ENCODE measurements at places on chromosomes 6 and 20.

GRCh38 chr6:169162752-169163407 is 90.8 kb downstream of the THBS2 start:
- peak; percentile 25 for DNase-seq

DNA sequence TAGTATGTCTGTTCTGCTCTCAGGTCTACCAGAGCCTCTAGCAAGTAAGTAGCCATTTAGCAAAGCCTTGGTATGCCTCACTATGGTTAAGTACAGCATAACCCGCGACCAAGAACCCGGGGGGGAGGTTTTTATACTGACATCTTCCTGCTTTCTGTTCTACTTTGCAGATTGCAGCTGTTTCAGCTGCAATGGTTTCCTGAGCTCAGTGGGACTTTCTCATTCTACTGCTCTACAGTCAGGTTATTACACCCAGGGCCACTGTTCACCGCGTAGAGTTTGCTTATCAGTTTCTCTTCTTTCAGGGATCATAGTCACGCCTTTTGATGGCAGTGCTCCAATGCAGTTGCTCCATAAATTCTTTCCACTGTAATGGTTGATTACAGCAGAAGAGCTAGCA is 631.3 kb downstream of the TFAP2A start:
- no peak for DNase-seq

DNA sequence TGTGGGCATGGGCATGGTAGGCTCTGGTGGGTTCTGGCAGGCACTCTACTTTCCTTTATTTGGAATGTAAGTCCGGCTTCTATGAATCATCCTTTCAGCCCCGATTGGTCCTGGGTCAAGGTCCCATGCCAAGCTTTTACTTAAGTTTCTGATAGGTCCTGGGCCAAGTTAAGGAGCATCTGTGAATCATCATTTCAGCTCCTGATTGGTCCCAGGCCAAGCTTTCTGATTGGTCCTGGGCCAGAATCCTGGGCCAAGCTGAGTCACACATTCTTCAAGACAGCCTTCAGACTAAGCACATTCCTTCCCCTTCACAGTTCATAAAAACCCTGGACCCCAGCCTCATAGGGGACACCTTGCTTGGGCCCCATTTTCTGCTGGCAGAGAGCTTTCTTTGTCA is 231.0 kb upstream of the EYS start:
- DNase-seq: no peak

GRCh38 chr6:136127873-136128272 is 122.2 kb downstream of the MTFR2 start:
- no peak for DNase-seq

- no peak for DNase-seq
Observed at GRCh38 chr6:122861594-122861993, 72.5 kb downstream of the SMPDL3A start.

- no peak for DNase-seq
Observed at GRCh38 chr6:22208026-22208425, 88.8 kb downstream of the PRL start.

DNA sequence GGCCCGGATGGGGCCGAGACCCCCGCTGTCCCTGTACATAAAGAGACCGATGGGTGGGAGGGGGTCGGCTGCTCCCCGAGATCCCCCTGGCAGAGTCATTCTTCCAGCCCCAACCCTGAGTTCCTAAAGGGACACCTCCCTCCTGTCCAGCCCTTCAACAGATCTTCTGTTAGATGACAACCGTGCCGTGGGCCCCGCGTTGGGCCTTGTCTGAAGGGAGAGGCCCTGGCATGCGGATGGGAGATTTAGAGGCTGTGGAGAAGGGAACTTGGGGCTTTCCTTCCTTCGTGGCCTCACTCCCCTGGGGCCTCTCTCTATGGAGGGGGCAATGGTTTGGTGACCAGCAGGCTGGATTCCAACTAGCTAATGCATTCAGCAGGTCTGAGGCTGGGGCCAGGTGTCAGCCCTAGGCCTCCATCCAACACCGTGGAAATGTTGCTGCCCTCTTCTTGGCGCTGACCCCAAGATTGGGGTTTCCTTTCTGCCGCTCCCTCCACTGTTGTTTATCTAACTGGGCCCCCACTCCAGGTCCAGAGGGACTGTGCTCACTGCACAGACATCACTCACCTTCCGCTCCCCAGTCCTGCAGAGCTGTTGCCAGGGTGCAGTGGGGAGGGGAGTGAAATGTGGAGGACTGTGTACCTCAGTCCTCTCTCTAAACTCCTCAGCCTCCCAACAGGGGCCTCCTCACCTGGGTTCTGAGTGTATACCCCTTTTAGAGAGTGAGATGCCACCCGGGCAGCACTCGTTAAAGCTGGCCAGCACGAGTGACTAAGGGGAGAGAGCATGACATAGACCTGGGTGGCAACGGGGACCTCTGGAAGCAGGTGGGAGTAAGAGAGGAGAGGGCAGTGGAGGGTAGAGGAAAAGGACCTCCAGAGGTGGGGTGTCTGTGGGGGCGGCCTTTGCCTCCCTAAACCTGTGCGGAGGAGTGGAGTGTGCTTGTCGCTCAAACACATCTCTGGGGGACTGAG is 6.7 kb downstream of the TMEM151B start:
- DNase-seq: no peak

GRCh38 chr20:4230651-4231050 is 215.3 kb upstream of the RNF24 start:
- no peak for DNase-seq

DNA sequence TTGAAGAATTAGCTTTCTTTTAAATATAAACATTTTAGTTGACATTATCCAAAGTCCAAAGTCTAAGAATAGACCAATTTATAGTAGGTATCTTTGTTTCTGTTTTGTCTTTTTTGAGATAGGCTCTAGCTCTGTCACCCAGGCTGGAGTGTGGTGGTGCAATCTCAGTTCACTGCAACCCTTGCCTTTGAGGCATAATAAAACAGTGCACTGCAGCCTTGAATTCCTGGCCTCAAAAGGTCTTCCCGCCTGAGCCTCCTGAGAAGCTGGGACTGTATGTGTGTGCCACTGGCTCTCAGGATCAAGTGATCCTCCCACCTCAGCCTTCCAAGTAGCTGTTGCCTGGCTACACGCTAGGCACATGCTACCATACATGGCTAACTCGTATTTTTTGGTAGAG is 135.4 kb downstream of the REV3L start:
- DNase-seq: no peak

GRCh38 chr6:109768485-109768884 is 77.4 kb downstream of the FIG4 start:
- DNase-seq: no peak

GRCh38 chr6:169959136-169960002 is 207.9 kb downstream of the ERMARD start:
- peak; percentile 48 for DNase-seq

GRCh38 chr20:58224097-58224496 is 4.4 kb downstream of the ANKRD60 start:
- DNase-seq: peak; percentile 51

DNA sequence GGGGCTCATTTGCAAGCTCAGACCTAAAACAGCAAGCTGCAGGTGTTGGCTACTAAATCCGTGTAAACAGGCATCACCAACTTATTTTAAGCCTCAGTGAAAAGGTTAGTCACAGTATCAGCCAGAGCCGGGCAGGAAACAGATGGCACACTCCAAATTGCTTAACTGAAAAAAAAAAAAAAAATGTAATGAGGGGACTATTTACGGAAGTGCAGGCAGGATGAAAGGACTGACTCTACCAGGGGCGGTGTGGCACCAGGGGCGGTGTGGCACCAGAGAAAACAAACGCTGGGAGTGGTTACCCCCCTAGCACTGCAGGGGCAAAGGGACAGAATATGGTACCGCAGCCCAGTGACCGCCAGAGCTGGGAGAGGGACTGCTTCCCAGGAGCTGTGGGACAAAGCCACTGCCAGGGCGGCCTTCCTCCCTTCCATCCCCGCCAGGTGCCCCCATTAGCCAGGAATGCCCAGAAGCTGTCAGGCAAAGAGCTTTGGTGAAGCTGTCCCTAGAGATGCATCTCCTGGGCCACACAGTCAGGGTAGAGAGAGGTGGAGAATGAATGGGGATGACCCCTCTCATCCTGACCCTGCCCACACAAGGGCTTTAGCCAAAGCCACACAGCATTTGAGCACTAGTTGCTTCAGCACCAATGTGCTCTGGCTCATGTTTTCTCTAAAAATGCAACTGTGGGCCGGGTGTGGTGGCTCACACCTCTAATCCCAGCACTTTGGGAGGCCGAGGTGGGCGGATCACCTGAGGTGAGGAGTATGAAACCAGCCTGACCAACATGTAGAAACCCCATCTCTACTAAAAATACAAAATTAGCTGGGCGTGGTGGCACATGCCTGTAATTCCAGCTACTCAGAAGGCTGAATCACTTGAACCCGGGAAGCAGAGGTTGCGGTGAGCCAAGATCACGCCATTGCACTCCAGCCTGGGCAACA is 39.6 kb upstream of the GFOD1 start:
- DNase-seq: peak; percentile 12

DNA sequence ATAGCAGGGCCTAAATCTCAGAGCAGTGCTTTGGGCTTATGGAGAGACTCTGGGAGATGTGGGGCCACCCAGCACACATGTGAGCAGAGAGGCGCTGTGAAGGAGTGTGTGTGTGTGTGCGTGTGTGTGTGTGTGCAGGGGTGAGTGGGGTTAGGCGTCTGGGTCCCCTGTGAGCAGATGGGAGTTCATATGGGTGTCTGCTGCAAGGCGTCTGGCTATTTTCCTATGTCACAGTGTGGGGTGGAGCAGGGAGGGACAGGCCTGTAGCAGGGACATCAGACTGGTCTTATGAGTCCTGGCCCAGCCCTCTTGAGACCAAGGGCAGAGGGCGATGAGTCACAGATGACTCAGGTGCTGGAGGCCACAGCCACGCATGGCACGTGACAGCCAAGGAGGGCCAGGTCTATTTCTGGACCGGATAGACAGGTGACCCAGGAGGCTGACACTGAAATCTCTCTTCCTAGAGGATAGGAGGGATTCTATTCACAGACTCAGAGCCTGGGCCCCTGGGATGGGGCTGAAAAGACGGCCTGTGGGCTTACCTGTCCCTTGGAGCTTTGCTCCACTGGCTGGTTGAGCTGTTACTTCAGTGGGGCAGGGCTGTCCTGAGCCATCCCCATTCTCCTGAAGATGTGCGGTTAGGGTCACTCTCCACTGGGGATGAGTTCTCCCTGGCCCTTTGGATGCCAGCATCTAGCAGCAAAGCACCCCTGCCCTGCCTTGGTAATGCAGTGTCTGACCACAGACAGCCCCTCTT is 28.9 kb downstream of the VEGFA start:
- DNase-seq: peak; percentile 40

DNA sequence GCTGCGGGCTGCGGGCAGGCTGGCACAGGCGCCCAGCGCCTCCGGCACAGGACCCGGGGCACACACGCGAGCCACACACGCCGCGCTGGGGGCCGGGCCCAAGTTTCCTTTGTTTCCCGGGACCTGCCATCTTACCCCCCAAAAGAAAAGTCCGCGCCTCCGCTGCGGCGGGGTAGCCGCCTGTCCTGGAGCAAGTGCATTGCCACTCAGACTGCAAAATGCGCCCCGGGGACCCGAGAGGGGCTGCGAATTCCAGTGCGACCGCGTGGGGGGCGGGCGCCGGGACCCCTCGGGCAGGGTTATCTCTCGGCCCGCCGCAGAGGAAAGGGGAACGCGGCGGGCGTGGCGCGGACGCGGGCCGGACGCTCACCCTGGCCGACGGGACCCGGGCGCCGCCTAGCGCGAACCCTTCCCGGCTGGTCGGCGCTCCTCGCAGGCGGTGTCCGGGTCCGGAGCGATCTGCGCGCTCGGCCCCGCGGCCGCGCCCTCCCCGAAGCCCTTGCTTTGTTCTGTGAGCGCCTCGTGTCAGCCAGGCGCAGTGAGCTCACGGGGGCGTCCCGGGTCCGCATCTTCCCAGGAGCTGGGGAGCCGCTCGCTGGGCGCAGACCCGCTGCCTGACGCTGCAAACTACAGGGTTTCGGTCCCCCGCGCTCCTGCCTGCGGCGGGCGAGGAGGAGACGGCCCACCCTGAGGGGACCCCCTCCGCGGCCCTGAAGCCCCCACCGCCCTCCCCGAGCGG is 639 bp upstream of the CD24 start:
- DNase-seq: peak; percentile 35

- no peak for DNase-seq
Observed at GRCh38 chr20:24813496-24813895, 135.6 kb upstream of the CST7 start.

- no peak for DNase-seq
Observed at GRCh38 chr6:169145496-169145895, 108.2 kb downstream of the THBS2 start.

DNA sequence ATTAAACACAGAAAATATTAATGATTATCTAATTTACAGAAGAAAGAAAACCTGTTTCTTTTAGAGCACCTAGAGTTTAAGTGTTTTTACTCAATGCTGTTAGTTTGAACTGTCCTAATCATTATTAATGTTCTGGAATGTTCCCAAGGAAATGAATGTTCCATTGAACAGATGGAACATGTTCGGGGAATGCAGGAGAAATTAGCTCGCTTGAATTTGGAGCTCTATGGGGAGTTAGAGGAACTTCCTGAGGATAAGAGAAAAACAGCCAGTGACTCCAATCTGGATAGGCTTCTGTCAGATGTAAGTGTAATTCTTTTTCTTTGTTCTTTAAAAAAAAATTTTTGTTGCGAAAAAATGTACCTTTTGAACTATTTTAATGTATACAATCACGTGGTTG is 10.8 kb upstream of the ECT2L start:
- no peak for DNase-seq

DNA sequence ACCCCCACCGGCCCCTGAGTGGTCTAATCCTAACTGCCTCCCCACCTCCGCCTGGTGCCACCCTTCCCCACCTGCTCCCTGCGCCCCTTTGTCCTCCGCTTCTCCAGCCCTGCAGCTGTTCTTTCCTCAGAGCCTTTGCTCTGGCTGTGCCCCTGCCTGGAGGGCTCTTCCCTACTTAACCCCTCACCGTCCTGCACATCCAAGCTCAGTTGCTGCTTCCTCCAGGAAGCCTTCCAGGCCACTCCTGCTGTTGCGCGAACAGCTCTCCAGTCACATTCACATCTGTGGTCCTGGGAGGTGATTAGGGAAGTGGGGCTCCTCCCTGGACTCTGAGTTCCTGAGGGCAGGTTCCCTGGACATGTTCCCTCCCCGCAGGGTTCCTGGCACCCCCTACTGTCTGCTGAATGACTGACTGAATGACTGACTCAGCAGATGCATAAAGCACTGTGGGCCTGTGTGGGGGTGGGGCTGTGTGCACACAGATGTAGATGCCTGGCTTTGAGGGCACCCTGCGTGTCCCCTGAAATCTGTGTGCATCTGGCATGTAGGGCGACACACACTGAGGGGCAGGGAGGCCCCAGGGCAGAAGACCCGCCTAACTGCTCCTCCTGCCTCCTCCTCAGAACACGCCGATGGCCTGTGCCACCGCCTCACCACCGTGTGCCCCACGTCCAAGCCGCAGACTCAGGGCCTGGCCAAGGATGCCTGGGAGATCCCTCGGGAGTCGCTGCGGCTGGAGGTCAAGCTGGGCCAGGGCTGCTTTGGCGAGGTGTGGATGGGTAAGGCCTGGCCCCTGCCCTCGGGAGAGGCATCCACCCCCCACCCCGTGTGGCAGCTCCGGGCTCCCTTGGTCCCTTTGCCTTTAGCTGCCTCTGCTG is 51.4 kb downstream of the SRC start:
- no peak for DNase-seq

DNA sequence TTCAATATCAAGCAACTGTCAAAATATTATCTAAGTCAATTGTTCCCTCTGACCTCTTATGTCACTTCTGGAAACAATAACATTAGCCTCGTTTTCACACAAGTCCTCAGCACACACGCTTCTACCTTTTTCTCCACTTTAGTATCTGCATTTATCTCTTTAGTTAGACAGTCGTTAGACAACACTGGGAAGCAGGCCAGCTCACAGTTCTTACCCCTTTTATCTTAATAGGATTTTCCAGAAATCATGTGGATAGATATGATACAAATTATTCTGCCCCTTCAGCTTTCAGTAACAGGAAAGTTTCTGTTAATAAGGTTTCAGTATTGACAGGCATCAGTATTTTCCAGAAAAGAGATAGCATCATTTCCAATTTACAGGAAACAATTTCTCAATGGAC is 25.9 kb upstream of the HAO1 start:
- DNase-seq: no peak
